Heart left ventricle (tissue), 16 donors: ENCODE measurements at places on chromosomes 12 and 14. TPM values are rescaled to one million over a fixed set of nuclear protein-coding genes. Genes with fewer than 3 reads are reported as not detected.

GRCh38 chr14:105026802-105027563 lies 6.1 kb upstream of the CDCA4 start:
- peaks cover 11% of the 10 kb centered on the region for H3K4me1 ChIP-seq
- no peak for DNase-seq
- no peak overlapping the region for H3K4me3 ChIP-seq
- no peaks in the 10 kb centered on the region for H3K27me3 ChIP-seq
- H3K36me3 ChIP-seq, result no peaks in the 10 kb centered on the region

DNA sequence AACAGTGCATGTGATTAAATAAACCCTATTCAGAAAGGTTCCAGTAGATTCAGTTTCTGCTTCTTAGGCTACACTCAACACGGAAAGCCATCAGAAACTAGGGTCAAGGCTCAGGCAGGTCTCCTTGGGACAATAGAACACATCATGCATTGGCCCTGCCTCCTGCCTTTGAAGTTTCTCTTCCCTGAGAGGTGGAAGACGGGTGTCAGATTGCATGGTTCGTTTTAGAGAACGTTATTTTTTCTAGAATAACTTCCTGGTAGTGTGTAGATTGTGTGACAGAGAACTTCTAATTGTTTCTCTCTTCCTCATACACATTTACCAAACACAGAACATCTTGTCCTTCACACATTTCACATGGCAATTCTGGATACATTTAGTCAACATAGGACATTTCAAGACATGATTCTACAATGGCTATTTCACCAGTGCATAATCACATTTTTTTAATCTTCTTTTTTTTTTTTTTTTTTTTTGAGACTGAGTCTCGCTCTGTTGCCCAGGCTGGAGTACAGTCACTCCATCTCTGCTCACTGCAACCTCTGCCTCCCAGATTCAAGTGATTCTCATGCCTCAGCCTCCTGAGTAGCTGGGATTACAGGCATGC lies 106.6 kb upstream of the AMN1 start:
- H3K4me3 ChIP-seq, result no peak overlapping the region
- H3K4me1 ChIP-seq, result peaks cover 32% of the 10 kb centered on the region
- no peaks in the 10 kb centered on the region for H3K27me3 ChIP-seq
- no peaks in the 10 kb centered on the region for H3K36me3 ChIP-seq
- no peak overlapping the region for H3K27ac ChIP-seq
- DNase-seq, result no peak

- no peak overlapping the region for H3K27ac ChIP-seq
- no peaks in the 10 kb centered on the region for H3K4me1 ChIP-seq
- no peaks in the 10 kb centered on the region for H3K36me3 ChIP-seq
- no peaks in the 10 kb centered on the region for H3K27me3 ChIP-seq
- no peak for DNase-seq
Measured at GRCh38 chr12:30806989-30807694, 52.4 kb upstream of the CAPRIN2 start.

DNA sequence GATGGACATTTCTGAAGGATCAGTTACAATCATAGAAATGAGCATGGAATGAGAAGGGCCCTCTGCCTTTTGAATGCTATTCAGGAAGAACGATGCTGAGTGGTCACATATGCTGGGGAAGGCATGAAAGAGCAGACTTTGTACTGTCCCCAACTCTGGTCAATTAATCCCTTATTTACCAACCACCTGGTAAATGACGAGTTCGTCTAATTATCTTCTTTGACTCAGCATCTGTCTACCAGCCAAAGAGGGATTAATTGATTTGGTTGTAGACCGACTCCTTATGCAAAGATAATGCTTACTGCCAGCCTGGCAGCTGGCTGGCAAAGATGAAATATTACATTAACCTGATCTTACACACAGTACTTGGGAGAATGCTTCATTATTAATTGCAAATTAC lies 152.2 kb downstream of the CHST11 start:
- no peak overlapping the region for H3K4me3 ChIP-seq
- H3K4me1 ChIP-seq, result peaks cover 13% of the 10 kb centered on the region
- no peak overlapping the region for H3K27ac ChIP-seq
- no peaks in the 10 kb centered on the region for H3K27me3 ChIP-seq
- no peak for DNase-seq

DNA sequence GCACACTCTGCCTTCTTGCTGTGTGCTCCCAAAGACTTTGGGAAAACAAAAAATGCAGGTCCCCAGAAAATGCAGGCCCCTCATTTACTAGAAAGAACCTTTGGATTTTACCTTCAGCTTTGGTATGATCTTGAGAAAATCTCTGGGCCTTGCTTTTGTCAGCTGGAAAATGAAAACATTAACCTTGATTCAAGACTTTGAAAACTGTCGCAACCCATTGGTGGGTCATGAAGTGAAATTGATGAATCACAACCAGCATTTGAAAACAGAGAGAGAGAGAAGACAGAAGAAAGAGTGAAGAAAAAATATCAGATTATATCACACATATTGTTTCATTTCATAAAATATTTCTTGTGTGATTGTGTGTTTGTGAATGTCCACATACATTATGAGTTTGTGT lies 322.5 kb downstream of the ZFP36L1 start:
- no peaks in the 10 kb centered on the region for H3K36me3 ChIP-seq
- DNase-seq, result no peak
- H3K4me3 ChIP-seq, result no peak overlapping the region
- H3K4me1 ChIP-seq, result no peaks in the 10 kb centered on the region
- no peaks in the 10 kb centered on the region for H3K27me3 ChIP-seq

DNA sequence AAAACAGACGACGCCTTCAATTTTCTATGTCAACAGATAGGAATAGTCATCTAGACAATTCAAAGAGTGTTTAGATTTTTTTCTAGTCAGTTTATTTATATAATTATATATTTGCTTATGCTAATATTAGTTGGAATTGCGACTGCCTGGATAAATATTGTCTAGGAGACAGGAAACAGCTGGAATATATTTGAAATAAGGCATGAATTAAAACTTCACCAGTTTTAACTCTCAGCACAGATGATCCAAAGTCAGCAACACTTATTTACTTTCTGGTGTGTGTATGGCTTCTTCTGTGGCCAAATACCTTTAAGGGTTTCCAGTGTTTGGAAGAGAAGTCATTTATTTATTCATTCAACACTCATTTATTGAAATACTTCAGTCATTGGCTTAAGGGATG lies 1215.4 kb upstream of the USP15 start:
- no peak overlapping the region for H3K4me3 ChIP-seq
- no peaks in the 10 kb centered on the region for H3K36me3 ChIP-seq

- no peak overlapping the region for H3K27ac ChIP-seq
- no peak overlapping the region for H3K4me3 ChIP-seq
- no peak for DNase-seq
- H3K4me1 ChIP-seq, result no peaks in the 10 kb centered on the region
Measured at GRCh38 chr14:53570411-53571387, 385.9 kb downstream of the BMP4 start.

DNA sequence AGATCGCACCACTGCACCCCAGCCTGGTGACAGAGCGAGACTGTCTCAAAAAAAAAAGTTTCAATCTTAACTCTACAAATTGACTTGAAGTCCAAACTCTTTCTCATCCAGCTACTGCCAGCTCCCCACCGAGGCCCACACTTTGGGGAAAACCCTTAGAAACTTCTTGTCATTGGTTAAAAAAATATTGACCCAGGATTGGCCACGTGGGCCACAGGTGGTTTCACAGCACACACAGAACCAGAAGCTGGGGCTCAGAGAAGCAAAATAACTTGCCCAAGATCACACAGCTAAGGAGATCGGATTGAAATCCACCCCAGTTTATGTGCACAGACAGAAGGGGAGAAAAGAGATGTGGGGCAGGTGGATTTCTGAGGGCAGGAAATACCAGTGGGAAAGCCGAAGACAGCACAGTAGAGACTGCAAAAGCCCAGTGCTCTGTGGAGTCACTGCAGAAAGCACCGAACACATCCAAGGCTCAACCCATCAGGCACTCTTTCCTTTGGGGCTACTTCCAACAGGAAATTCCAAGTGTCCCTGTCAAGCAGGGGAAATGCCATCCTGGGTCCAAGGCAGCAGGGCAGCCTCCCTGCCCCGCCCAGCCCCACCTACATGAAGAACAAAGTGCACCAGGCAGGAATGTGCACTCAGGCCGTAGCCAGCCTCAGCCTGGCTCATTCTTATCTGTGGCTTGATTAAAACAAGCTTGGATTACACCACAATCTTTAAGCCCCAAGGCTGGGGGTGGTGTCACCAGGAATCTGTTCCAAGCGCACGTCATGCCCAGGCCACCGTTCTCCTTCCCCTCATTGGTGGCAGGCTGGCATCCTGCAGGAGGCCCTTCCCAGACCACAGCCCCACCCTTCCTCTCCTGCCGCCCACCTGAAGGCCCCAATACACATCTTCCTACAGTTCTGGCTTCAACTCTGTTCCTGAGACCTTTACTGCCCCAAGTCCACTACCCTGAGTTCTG lies 72.5 kb downstream of the ITPK1 start:
- H3K36me3 ChIP-seq, result no peaks in the 10 kb centered on the region
- no peak overlapping the region for H3K4me3 ChIP-seq
- peak overlapping the region; percentile 89 for H3K27ac ChIP-seq
- peak; percentile 72 for DNase-seq

- H3K27ac ChIP-seq, result peak overlapping the region; percentile 69
- no peak for DNase-seq
- H3K27me3 ChIP-seq, result no peaks in the 10 kb centered on the region
- peaks cover 45% of the 10 kb centered on the region for H3K4me1 ChIP-seq
Measured at GRCh38 chr12:55931317-55931779, 386 bp downstream of the DGKA start.

DNA sequence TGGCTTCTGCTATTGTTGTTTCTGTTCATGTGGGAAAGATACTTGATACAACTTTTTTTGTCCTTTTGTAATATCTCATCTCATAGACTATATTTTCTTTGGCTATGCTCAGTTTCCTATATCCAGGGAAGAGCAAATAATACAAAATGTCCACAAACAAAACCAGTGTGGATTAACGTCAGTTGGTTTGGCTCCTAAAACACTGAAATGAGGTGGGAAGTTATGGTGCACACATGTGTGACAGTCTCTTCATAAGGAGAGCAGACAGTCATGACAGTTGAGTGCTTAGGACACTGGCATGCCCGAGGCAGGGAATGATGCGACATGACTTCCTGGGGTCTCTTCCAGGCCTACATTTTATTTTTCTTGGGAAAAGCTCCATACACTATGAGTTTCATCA lies 27.5 kb downstream of the RHOJ start:
- H3K27me3 ChIP-seq, result no peaks in the 10 kb centered on the region
- DNase-seq, result no peak
- peaks cover 18% of the 10 kb centered on the region for H3K4me1 ChIP-seq
- H3K36me3 ChIP-seq, result no peaks in the 10 kb centered on the region

DNA sequence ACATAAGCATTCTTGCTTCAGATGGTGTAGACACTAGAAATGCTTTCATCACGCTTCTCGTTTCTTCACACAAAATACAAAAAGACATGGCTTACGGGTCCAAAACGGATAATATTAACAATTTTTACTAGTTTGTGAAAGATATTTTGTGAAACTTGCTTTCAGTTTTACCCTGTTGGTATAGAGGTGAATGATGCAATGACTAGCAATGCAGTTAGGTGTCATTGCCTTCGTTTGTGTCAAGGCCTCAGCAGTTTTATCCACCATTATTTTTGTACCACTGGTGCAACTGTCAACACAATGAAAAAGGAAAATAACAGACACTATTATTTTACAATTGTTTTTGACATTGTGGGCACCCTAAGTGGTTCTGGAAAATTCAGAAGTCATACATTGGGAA lies 323.0 kb downstream of the FLRT2 start:
- no peak overlapping the region for H3K4me3 ChIP-seq
- no peaks in the 10 kb centered on the region for H3K4me1 ChIP-seq
- no peak for DNase-seq
- no peaks in the 10 kb centered on the region for H3K36me3 ChIP-seq
- H3K27me3 ChIP-seq, result no peaks in the 10 kb centered on the region
- no peak overlapping the region for H3K27ac ChIP-seq

- peaks cover 2% of the 10 kb centered on the region for H3K27me3 ChIP-seq
- DNase-seq, result no peak
- no peak overlapping the region for H3K27ac ChIP-seq
- H3K4me1 ChIP-seq, result no peaks in the 10 kb centered on the region
Measured at GRCh38 chr12:118446247-118446646, 69.9 kb downstream of the SUDS3 start.

- H3K4me1 ChIP-seq, result peaks cover 32% of the 10 kb centered on the region
- H3K27me3 ChIP-seq, result no peaks in the 10 kb centered on the region
- no peak overlapping the region for H3K4me3 ChIP-seq
- H3K27ac ChIP-seq, result no peak overlapping the region
Measured at GRCh38 chr12:124529565-124530276, 37.7 kb downstream of the NCOR2 start.

DNA sequence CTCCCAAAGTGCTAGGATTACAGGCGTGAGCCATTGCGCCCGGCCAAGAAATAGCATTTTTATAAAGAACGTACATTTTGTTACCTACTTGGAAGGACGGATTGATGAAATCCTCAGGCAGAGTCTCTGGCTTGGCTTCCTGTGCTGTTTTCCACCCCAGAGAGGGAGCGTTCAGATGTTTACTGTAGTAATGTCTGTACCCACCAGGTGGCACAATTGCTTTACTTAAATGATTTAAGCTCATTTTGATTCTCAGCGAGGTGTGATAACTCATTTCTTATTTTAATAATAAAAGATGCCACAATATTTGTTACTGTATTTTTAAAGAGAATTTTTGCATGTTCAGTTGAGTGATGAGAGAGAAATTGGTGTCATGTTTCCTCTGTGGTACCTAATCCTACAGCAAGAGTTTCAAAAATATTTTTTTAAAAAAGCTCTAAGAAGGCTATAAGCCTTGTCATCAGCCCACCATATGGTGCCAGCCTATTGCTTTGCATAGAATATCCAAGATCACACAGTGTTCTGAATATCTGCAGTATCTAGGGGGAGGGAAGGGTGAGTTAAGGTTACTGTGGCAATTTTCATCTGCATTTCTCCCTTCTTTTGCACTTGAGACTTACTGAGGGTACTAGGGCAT lies 82.6 kb upstream of the TRAF3 start:
- no peak overlapping the region for H3K4me3 ChIP-seq
- no peaks in the 10 kb centered on the region for H3K36me3 ChIP-seq
- H3K27me3 ChIP-seq, result no peaks in the 10 kb centered on the region

- peaks cover 66% of the 10 kb centered on the region for H3K4me1 ChIP-seq
- DNase-seq, result peak; percentile 86
- H3K27me3 ChIP-seq, result no peaks in the 10 kb centered on the region
- H3K4me3 ChIP-seq, result peak overlapping the region; percentile 22
- H3K27ac ChIP-seq, result peak overlapping the region; percentile 87
Measured at GRCh38 chr12:27549801-27550652, 26.0 kb downstream of the PPFIBP1 start.

Gene C14orf119
- total RNA-seq, result 15.3 TPM

Gene DPPA3
- total RNA-seq, result not detected

Gene PNN
- total RNA-seq, result 6.9 TPM

Gene C3AR1
- 49.3 TPM for total RNA-seq

Gene IL26
- total RNA-seq, result not detected

Gene PHLDA1
- 25.4 TPM for total RNA-seq

Gene LRRC10
- total RNA-seq, result 7.4 TPM

Gene LRCOL1
- total RNA-seq, result not detected

Gene BDKRB1
- total RNA-seq, result 1.7 TPM
